ENCODE measurements at places on chromosomes 6 and 20.

DNA sequence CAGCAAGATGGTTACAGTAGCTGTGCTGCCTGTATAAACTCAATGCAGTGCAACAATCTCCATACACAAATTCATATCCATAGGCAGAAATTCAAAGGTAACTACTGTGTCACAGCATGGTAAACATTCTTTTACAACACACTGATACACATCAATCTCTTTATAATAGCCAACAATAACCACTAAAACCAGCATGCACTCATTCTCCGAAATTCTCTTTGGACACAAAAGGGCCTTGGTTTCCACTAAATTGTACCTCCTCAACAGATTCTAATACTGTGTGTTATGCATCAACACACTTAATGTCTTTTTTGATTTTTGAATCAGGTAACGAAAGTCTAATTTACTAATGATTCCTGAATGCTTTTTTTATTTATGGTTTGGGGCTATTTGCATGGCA, 1323.7 kb downstream of the GRIK2 start:
- DNase-seq = no peak

- no peak for DNase-seq
Observed at GRCh38 chr20:39019805-39020325, 57.7 kb downstream of the DHX35 start.

DNA sequence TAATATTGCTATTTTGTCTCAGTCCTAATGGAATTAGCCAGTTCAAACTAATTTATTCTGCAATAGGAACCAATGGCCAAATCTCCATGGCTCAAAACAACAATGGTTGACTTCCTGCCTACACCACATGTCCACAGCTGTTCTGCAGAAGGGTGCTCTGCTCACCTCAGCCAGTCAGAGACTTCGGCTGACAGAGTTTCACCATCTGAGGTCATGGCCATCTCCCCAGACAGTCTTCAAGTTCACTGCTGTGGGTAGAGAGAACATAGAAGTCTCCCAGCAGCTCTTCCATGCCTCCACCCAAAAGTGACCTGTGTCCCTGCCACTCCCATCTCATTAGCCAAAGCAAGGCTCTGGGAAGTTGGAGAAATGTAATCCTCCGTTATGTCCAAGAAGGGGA, 65.1 kb upstream of the FOXC1 start:
- DNase-seq = no peak

DNA sequence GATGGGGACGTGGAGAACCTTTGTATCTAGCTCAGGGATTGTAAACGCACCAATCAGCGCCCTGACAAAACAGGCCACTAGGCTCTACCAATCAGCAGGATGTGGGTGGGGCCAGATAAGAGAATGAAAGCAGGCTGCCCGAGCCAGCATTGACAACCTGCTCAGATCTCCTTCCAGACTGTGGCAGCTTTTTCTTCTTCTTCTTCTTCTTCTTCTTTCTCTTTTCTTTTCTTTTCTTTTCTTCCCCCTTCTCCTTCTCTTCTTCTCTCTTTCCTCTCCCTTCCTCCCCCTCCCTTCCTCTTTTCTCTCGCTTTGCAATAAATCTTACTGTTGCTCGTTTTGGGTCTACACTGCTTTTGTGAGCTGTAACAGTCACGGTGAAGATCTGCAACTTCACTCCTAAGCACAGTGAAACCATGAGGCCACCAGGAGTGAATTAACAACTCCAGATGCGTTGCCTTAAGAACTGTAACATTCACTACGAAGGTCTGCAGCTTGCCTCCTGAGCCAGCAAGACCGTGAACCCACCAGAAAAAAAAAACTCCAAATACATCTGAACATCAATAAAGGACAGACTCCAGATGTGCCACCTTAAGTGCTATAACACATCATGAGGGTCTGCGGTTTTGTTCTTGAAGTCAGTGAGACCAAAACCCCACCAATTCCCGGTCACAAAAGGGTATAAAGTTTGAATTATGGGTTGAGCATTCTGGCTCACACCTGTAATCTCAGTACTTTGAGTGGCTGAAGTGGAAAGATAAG, 19.6 kb upstream of the SERPINB1 start:
- no peak for DNase-seq

- DNase-seq = peak; percentile 68
Observed at GRCh38 chr20:34708621-34709043, 4.5 kb downstream of the TP53INP2 start.

GRCh38 chr20:11389186-11389585, 528.5 kb upstream of the BTBD3 start:
- no peak for DNase-seq

DNA sequence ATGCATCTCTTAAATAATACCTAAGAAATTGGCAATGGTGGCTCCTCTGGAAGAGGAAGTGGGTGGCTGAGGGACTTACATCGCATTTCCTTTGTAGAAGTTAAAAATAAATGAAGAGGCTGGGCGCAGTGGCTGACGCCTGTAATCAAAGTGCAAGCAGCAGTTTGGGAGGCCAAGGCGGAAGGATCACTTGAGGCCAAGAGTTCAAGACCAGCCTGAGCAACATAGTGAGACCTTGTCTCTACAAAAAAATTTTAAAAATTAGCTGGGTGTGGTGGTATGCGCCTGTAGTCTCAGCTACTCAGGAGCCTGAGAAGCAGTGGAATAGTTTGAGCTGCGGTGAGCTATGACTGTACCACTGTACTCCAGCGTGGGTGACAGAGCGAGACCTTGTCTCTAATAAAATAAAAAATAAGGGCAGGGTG, 12.2 kb upstream of the NCOA3 start:
- DNase-seq = no peak

GRCh38 chr20:57936636-57937385, 227.0 kb upstream of the PMEPA1 start:
- DNase-seq = no peak

DNA sequence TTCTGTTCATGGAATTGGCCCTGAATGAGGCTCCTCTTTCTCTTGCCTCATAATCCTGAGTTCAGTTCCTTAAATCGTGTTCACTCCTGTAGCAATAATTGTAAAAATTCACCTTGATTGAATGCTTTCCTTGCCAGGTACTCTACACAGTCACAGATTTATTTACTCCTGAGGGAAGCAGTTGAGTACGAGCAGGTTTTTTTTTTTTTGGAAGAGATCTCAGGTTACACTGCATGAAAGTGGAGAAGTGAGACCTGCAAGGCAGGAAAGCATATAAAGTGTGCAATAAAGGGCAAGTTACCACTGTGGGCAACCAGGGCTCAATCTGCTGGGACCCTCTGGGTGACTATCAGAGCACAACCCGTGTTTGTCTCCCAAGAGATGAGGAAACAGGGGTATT, 93.0 kb upstream of the DOK5 start:
- DNase-seq = no peak

GRCh38 chr20:25470045-25470444, 62.6 kb downstream of the GINS1 start:
- no peak for DNase-seq

DNA sequence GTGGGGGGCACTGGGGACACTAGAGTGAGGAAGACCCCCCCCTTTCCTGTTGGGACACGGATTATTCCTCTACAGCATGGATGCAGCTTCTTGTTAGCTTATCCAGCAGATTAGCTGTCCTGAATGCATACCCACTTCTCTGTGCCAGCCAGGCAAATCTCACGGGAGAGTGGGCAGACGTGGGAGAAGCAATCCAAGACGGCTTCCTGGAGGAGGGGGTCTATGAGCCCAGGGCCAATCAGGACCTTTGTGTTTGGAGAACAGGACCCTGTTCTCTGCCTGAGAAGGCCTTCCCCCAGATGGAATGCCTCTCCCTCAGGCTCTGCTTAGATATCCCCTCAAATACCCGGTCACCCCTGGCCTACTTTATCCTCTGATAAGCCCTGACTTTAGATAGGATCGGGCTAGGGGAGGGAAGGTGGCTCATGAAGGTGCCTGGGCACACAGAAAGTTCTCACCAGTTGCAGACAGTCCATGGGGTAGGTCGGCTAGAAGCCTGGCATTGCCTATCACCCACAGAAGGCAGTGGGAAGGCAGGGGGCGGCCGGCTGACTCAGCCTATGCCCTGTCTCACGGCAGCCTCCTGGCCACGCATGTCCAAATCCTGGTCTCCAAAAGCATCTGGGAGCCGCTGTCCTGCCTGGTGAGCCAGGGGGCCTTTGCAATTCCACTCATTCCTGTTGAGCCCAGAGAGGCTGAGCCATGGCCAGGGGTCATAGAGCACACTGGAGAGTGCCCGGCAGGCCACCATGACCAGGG, 34.7 kb downstream of the SUN5 start:
- DNase-seq = peak; percentile 29

DNA sequence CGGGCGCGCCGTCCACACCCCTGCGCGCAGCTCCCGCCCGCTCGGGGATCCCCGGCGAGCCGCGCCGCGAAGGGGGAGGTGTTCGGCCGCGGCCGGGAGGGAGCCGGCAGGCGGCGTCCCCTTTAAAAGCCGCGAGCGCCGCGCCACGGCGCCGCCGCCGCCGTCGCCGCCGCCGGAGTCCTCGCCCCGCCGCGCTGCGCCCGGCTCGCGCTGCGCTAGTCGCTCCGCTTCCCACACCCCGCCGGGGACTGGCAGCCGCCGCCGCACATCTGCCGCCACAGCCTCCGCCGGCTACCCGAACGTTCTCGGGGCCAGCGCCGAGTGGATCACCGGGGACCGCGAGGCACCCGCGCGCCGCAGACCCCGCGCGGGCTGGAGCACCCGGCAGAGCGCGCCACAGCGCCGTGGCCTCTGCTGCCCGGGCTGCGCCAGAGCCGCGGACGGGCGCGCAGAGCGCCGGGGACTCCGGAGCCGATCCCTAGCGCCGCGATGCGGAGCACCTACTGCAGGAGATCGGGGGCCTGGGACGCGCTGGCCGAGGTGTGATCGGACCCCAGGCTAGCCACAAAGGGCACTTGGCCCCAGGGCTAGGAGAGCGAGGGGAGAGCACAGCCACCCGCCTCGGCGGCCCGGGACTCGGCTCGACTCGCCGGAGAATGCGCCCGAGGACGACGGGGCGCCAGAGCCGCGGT, at the start of gene BMP2:
BMP2 (plus strand) TSS at position 151 of the 692 bp plus-strand sequence. CDS start 2,441 bp downstream, outside the sequence.
- DNase-seq = peak; percentile 48

- DNase-seq = no peak
Observed at GRCh38 chr6:168282985-168283685, 36.4 kb downstream of the DACT2 start.

DNA sequence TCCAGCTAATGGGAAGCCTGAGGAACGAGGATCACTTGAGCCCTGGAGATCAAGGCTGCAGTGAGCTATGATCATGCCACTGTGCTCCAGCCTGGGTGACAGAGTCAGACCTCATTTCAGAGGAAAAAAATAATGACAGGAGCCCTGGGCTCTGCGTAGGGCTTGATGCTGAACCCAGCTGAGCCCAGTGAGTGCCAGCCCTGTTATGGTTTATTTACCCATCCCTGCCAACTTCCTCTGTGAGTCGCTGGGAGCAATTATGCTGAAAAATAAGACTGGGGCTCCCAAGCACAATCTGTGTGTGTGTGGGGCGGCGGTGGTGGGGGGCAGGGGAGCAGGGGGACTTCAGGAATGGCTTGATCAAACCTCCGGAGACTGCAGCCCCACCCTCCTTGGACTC, 75.9 kb upstream of the PMEPA1 start:
- no peak for DNase-seq

DNA sequence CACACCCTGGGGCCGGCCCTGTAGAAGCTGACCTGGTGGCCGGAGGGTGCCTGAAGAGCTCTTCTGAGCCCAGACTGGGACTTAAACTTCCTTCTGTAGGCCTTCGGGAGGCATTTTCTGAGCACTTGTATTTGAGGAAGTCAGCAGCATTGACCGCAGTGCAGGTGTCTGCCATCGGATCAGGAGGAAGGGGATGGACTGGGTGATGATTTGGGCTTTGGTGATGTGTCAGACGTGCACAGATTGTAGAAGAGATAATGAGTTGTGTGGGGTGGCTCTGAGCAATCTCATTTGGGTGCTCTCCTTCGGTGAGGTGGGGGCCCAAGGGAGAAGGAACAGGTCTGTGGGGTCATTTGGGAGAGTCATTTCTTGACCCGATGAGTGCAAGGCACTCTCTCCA, 150.9 kb downstream of the ARID1B start:
- no peak for DNase-seq

DNA sequence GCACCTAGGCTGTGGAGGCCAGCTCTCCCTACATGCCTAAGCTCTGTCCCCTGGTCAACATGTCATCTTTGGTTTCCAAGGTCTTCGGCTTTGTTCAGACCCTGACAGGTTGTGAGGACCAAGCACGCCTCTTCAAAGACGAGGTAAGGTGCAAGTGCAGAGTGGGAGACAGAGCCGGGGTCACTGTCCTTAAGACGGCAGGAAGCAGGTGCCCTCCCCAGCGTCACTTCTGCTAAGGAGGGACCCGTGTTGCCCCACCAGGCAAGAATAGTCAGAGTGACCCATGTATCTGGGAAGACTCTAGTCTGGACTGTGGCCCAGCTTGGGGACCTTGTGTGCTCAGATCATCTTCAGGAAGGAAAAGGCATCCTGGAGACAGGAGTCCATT, 18.2 kb upstream of the SGK2 start:
- DNase-seq = no peak

Data from ureter (tissue), 1 donor.